RPMI7951 (cell line): ENCODE measurements at places on chromosomes 1 and 21. TPM values are rescaled to one million over a fixed set of nuclear protein-coding genes. Genes with fewer than 3 reads are reported as not detected.

DNA sequence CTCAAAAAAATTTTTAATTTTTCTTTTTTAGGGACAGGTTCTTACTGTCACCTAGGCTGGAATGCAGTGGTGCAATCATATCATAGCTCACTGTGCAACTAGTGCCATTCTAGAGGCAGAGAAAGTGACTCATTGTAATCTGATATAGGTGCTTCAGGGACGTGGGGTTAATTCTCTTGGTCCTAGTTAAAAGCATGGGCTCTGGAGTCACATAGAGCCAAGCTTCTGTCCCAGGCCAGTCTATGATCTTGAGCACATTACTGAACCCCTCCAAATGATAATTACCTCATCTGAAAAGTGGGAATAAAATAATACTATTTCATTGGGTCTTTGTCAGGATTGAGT, 1.1 kb upstream of the ADIPOR1 start:
- peak; percentile 66 for DNase-seq

ODR4 gene
- total RNA-seq, result 15.7 and 16.2 TPM in 2 replicates

DNA sequence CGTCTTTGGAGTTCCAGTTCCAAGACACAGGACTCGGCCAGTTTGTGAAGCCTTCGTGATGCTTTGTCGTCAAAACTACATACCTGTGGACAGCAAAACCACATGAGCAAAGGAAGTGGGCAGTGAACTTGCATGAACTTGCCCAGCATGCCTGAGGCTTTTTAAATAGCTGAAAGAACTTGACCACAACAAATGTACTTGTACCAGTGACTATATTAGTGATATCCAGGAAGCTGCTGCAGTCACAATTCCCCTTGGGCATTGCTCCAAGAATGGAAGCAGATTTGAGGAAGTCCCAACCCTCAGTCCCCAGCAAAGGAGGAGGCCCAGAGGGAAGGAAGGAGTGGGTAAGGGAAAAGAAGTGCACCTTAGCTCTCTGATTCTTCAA, 2.6 kb downstream of the FUCA1 start:
- peak; percentile 100 for DNase-seq

GRCh38 chr1:47914952-47915676, 82.1 kb downstream of the TRABD2B start:
- no peak for DNase-seq

TMEM269 gene
- not detected in 2 replicates for total RNA-seq

FCGR3B gene
- not detected in 2 replicates for total RNA-seq

GRCh38 chr21:43778469-43779335, 2.6 kb upstream of the CSTB start:
- DNase-seq, result no peak
